ENCODE measurements at places on chromosomes 13 and 19.

GRCh38 chr13:54241719-54242118 is 1213.1 kb downstream of the OLFM4 start:
- peak; percentile 94 for DNase-seq

DNA sequence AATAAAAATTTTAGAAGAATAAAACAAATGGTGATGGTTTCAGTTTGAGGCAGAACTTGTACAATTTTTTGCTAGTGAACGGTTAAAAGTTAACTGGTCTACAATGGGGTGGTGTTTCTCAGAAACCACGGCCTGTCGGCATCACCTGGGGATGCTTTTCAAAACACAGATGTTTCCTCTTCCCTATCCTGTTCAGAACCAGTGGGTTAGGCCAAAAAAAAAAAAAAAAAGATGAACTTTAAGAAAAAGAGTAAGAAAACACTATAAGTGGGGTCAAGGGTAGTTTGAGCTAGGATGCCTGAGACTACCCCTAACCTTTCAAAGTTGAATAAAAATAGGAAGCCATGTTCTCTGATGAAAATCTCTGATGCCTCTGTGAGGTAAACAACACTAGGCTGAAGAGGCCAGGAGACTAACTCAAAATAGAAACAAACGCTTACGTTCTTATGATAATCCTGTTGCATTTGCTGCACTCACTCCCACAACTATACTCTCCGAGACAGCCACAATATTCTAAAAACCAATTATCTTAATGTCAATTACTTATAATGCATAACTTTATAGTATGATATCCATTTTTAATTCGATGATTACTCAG is 3.3 kb downstream of the MTIF3 start:
- no peak for DNase-seq

GRCh38 chr13:110575322-110576069 is 14.0 kb upstream of the RAB20 start:
- peak; percentile 46 for DNase-seq

DNA sequence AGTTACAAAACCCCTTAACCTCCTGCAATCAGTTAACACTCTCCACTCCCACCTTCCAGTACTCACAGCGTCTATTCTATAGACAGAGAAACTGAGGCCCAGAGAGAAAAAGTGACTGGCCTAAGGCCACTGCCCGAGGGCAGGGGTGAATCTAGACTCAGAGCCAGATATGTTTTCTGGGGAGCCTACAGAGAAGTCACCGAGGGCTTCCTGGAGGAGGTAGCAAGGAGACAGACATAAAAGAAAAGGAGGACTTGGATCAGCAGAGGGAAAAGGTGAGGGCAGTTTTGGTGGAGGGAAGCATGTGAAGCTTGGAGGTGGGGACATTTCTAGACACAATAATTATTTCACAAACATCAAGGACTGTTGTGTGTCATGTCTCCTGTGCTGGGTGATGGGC is 1.6 kb upstream of the COMP start:
- no peak for DNase-seq

DNA sequence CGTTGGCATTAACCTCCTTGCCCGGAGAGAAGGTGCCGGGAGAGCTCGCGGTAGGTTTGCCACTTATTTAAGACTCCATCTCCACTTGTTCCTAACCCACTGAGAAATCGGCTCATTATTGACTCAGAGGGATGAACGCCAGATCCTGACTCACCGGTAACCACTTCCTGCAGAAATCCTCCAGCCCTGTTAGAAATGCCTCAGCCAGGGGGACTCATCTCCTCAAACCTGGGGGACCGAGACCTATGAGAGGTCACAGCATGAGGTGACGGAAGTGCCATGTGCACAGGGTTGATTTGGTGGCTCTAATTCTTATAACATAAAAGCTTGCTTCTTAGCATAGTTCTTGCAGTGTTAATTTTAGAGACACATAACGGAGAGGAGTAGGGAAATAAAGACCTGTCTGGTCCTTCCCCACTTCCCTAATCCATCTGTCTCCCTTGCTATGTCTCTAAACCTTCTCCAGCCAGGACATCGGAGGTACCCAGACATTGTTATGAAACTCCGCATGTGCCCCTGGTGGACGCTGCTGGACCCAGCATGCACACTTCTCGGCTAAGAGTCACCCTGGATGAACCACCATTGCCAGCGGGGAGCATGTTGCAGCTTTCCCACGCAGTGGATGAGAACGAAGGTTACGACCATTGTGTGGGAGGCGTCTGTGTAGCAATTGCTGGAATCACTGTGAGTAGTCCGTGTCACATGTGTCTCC is 158.9 kb downstream of the EFNB2 start:
- peak; percentile 9 for DNase-seq

- peak; percentile 67 for DNase-seq
These were observed 24.3 kb downstream of the ARL11 start for GRCh38 chr13:49652355-49653305.

GRCh38 chr19:31594701-31595100 is 245.5 kb upstream of the TSHZ3 start:
- no peak for DNase-seq

GRCh38 chr19:50712833-50713232 is 6.8 kb downstream of the SHANK1 start:
- DNase-seq: no peak

GRCh38 chr13:60583196-60583888 is 186.3 kb downstream of the TDRD3 start:
- no peak for DNase-seq

Measured in DMS153 (cell line).